ENCODE measurements at places on chromosomes 2 and 18. TPM values are rescaled to one million over a fixed set of nuclear protein-coding genes. Genes with fewer than 3 reads are reported as not detected.

Gene PXDN
- 13.7 TPM for total RNA-seq

DNA sequence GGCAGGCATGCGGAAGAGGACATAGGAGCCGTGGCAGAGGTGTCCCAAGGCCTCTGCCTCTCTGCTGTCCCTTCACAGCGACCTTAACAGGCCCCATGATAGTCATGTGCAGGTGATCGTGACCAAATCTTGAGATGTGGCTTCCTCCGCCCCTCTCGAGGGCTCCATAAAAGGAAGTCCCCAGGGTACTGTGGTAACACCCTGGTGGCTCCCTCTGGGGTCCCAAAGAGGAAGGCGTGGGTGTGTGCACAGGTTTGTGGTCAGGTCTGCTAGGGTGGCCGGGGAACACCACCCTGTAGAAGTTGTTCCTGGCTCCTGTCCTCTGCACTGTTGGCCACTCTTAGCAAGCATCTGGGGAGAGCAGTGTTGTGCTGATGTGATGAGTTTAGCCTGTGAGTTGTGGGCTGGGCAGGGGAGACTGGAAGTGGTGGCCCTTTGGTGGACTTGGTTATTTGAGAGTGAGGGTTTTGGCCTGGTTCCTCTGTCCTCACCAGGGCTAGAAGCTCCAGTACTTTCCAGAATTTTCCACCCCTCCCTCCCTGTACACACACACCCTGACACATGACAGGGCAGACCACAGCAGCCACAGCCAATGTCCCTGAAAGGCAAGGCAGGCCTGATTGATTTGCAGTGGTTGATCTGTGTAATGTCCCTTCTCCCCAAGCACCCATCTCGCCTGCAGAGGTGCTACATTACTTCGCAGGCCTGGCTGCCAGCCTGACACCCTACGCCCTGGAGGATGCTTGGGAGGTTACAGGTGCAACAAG, 68.9 kb upstream of the BOD1L2 start:
- no peak for DNase-seq

DNA sequence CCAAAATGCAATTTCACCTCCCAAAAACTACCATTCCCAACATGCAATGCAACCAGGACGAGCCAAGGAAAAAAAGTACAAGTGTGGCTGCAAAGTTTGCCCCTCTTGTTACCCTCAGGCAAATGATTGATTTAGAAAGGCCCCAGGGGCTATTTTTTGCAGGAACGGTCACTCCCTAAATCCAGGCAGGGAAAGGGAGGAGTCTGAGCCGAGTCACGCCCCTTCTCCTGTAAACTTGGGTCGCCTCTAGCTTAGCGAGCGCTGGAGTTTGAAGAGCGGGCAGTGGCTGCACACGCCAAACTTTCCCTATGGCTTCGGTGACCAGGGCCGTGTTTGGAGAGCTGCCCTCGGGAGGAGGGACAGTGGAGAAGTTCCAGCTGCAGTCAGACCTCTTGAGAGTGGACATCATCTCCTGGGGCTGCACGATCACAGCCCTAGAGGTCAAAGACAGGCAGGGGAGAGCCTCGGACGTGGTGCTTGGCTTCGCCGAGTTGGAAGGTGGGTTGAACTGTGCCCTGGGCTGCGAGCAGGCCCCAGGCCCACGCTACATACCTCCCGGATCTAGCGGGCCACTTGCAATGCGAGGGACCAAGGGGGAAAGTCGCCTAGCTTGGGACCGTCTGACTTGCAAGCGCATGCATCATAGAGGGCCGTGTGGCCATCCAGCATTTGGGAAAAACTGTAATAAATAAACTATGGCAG, at the start of gene GALM:
Gene GALM, plus strand, starts transcription at position 261 of the 702 bp plus-strand sequence. Its CDS starts 48 bp downstream, at position 309.
- DNase-seq = peak; percentile 93

Gene SERPINB10
- 0.15 TPM for total RNA-seq

Gene TMEM37
- 8.7 TPM for total RNA-seq

Gene ANKRD30B
- total RNA-seq = 0.10 TPM

GRCh38 chr18:80148326-80149199, 39.5 kb downstream of the ADNP2 start:
- DNase-seq = peak; percentile 84

GRCh38 chr2:184410160-184410559, 188.2 kb upstream of the ZNF804A start:
- DNase-seq = no peak

DNA sequence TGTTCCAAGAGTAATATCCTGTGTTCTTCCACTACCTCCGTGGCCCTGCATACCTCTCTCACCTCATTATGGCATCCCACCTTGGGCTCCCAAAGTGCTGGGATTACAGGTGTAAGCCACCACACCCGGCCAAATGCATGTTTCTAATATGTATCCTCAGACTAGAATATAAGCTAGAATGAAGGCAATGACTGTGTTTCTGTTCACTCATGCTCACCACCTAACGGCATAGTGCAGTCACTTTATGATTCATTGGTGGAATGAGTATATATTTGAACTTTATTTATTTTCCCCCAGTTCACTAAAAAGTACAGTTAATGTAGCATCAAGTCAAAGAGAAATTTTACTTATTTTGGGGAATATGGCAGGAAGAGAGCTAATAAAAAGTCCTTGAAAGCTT, 11.3 kb downstream of the PIGN start:
- DNase-seq = no peak

DNA sequence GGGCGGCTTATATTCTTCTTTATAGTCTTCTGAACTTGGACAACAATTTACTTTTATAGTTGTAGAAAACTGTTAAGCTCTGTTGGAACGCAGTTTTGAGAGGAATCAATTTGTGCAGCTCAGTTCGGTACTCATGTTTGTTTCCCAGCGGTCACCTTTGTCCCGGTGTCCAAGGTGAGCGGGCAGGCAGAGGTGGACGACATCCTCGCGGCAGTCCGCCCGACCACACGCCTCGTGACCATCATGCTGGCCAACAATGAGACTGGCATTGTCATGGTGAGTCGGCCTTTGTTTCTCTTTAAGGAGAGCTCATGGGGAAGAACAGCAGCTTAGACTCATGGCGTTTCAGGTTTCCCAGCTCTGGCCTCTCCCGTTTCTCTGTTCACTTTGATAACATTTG, 18.6 kb upstream of the ESPNL start:
- DNase-seq = no peak

DNA sequence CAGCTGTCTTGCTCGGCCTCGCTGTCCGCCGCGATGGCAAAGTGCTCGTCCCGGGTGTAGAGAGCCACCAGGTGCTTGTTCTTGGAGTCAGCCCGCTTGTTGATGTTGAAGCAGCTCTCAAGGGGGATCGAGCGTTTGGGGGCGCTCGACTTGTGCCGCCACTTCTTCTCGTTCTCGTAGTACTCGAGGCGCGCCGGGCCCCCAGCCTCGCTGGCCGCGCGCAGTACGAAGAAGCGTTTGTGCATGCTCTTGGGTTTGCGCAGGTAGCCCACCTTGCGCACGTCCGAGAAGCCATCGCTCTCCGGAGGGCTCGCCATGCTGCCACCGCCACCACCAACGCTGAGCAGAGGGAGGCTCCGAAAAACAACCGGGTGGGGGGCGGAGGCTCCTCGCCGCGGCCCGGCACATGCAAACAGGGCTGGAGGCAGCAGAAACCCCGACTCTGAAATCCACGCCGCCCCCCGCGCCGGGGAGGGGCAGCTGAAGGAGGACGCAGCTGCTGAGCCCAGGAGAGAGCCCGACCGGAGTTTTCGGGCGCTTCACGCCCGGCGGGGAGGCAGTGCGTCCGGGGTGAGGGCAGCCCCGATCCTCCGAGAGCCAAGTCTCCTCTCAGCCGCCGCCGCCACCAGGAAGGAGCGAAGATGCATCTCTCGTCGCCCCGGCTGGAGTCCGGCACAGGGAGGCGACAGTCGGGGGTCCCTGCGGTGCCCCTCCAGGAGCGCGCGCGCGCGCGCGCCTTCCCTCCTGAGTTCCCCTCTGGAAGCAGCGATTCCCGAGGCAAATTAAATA, 1.0 kb downstream of the IRS1 start:
- DNase-seq = peak; percentile 39

GRCh38 chr2:65319674-65320041, 92.0 kb downstream of the ACTR2 start:
- DNase-seq = no peak

- DNase-seq = no peak
Observed at GRCh38 chr18:79510731-79511241, 115.1 kb downstream of the NFATC1 start.

Gene EEF1B2
- total RNA-seq = 986 TPM

GRCh38 chr2:217856871-217857270, 145.9 kb downstream of the TNS1 start:
- DNase-seq = no peak

DNA sequence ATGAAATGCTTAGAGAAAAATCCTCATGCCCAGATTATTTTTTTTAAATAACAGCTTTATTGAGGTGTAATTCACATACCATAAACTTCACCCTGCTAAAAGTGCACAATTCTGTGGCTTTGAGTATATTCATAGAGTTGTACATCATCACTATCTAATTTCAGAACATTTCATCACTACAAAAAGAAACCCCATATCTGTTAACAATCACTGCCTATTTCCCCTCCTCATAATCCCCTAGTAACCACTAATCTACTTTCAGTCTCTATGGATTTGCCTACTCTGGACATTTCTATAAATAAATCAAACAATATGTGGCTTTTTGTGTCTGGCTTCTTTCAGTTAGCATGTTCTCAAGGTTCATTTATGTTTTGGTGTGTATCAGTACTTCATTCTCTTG, 51.4 kb downstream of the OSBPL1A start:
- DNase-seq = no peak

Measured in lower leg skin (tissue), 4 donors.